HFFc6 (cell line): ENCODE measurements at places on chromosomes 16 and 17. TPM values are rescaled to one million over a fixed set of nuclear protein-coding genes. Genes with fewer than 3 reads are reported as not detected.

- H3K36me3 ChIP-seq = peaks cover 14% of the 10 kb centered on the region
- peak overlapping the region; percentile 58 for H3K27ac ChIP-seq
- H3K4me3 ChIP-seq = no peak overlapping the region
- peaks cover 27% of the 10 kb centered on the region for H3K4me1 ChIP-seq
- no peaks in the 10 kb centered on the region for H3K27me3 ChIP-seq
- DNase-seq = peak; percentile 38
Measured at GRCh38 chr17:37274461-37274860, 101.3 kb upstream of the C17orf78 start.

GRCh38 chr16:75476817-75477216, 12.3 kb upstream of the TMEM170A start:
- H3K36me3 ChIP-seq = no peaks in the 10 kb centered on the region
- no peak overlapping the region for H3K4me3 ChIP-seq
- H3K4me1 ChIP-seq = peaks cover 3% of the 10 kb centered on the region; the same call in 1 of the 2 replicates
- H3K27ac ChIP-seq = no peak overlapping the region

Gene MRPL12
- 110 to 118 TPM (median 116 TPM) in 3 replicates for total RNA-seq

Gene CCDC144A
- 0.18 to 0.38 TPM (median 0.26 TPM) in 3 replicates for total RNA-seq

DNA sequence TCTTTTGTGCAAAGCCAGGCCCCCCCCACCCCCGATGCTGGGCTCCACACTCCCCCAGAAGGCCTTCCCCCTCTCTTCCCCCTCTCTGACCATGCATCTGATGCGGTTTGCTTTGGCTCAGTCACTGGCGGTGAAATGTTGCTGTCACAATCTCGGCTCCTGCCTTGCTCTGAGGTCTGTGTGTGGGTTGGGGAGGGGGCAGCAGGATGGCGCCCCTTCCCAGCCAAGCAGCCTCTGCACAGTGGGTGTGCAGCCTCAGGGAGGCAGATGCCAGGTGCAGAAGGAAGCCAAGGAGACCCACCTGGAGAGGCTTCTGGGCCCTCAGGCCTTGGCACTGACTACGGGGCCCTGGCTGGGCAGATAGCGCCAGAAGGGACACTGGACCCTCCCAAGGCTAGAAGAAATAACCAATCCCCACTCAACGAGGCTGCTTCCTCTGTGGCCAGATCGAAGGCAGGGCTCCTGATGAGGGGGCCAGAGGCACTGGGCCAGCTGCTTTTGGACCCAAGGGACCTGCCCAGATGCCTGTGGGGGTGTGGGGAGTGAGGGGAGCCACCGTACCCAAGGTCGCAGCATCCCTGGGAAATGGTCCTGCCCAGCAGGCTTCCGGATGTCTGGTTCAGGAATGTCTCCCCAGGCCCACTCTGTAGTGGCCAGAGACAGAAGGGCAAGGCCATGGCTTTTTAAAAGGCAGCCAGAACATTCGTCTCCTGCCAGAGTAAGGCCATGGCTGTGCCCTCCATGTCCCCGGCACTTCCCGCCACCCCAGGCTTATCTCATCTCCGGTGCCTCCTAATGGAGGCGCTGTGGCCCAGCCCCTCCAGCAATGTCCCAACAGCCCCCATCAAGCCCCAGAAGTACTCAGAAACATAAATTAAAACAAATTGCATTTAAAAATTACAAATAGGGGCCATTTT, 43.4 kb upstream of the SLC38A10 start:
- H3K27me3 ChIP-seq = peaks cover 8% of the 10 kb centered on the region
- no peak overlapping the region for H3K4me3 ChIP-seq
- H3K4me1 ChIP-seq = peaks cover 12% of the 10 kb centered on the region
- H3K36me3 ChIP-seq = no peaks in the 10 kb centered on the region; the same call in 1 of the 2 replicates

Gene ANKRD40
- 40.5 to 45.5 TPM (median 45.4 TPM) in 3 replicates for total RNA-seq

DNA sequence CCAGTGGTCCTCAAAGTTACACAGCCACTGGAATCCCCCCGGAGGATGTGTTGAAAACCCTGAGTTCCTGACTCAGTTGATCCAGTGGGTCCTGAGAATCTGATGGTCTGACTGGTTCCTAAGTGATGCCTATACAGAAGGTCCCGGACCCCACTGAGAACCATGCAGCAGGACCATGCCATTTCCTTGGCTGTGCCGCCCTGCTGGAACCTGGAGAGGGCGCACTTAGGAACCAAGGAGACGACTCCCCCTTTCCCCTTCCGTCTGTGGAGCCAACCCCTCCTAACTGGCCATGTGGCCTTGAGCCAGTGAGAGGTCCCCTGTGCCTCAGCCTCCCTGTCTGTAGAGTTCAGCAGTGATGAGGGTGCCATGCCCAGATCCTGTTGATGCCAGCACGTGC, 22.0 kb downstream of the C16orf74 start:
- H3K27ac ChIP-seq = no peak overlapping the region
- no peak for DNase-seq
- H3K27me3 ChIP-seq = no peaks in the 10 kb centered on the region
- H3K36me3 ChIP-seq = peaks cover 24% of the 10 kb centered on the region
- H3K4me3 ChIP-seq = no peak overlapping the region

DNA sequence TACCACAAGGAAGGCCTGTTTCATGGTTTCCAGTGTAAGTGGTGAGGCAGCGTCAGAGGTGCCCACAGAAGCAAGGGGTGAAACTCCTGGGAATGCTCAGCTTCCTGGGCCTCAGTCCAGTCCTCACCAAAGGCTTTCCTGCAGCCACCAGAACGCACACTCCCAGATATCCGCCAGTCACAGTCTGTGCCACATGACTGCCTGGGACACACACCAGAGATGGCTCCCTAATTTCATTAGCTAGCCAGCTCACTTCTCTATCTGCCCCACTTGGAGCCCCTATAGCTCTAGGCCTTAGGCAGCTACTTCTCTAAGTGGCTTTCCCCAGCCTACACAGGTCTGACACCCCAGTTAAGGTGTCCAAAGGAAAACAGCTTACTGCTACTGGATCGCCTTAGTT, 77.0 kb downstream of the CYTH1 start:
- H3K4me1 ChIP-seq = peaks cover 18% of the 10 kb centered on the region
- H3K4me3 ChIP-seq = no peak overlapping the region
- no peaks in the 10 kb centered on the region for H3K27me3 ChIP-seq
- DNase-seq = no peak

DNA sequence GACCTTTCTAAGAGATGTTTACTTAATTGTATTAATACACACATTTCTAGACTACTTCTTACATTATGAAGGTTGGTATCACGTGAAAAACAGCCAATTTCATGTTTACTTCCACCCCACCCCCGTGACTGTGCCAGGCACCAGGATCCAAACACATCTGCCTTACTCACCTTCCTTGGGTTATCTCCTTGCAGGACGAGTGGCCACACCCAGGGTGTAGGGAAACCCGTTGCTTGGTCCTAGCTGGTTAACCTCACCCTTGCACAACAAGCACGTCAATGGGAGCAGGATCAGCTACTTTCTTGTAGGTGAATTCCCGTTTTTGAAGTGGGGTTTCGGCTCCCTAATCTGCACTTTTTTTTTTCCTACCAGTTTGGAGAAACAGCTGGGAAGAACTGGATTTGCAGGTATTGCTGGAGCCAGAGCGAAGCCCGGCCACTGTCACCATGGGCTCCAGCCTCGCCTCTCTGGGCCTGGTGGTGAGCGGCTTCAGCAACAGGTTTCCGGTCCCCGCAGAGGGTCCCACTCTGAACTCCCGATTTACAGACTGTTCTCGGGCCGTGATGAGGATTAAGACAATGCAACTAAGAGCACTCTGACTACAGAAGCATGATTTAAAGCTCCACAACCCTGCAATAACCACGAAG, 2.1 kb upstream of the UBB start:
- H3K36me3 ChIP-seq = peaks cover 25% of the 10 kb centered on the region
- H3K27me3 ChIP-seq = peaks cover 5% of the 10 kb centered on the region
- H3K4me3 ChIP-seq = peak overlapping the region; percentile 11; the same call in 1 of the 2 replicates
- H3K27ac ChIP-seq = no peak overlapping the region
- no peak for DNase-seq

Gene TEX19
- total RNA-seq = 0.10 TPM in 1 of 3 replicates, not detected in the others

Gene XYLT2
- 39.9 to 46.1 TPM (median 39.9 TPM) in 3 replicates for total RNA-seq

Gene CACNG3
- total RNA-seq = not detected in 3 replicates

Gene HS3ST3A1
- 26.0 to 46.8 TPM (median 36.1 TPM) in 3 replicates for total RNA-seq

Gene TPSAB1
- not detected in 3 replicates for total RNA-seq

Gene SMCR8
- total RNA-seq = 14.6 to 17.1 TPM (median 16.9 TPM) in 3 replicates

DNA sequence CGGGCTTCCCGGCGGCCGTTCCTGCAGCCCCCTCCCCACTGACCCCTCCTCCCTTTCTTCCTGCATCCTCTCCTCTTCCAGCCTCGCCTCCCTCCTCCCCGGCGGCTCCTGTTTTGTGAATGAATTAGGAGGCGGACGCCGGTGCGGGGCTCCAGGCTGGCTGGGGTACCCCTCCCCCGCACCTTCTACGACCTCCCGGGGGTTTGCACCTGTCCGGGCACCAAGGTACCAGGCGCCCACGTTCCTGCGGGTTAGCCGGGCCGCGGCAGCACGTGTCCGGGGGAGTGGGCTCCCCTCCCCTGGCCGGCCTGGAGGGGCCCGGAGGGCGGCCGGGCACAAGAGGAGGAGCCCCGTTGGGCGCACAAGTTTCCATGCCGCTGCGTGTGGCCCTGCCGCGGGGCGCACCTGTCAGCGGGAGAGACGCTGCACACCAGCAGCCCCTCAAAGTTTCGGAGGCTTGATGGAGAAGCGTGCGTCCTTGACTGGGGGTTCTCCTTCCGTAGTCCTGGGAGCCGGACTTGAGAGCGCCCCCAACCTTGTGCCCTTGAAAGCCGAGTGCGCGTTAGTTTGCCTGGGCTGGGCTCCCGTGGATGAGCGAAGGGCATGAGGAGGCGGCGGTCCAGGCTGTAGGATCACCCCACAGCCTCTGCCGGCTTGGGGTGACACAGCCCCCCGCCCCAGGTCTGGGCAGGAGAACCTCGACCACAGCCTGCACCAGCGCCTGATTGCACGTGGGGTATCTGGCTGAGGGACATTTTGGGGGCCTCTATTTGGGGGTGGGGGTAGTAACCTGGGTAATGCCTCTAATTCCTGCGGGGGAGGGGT, 1.2 kb downstream of the HAS3 start:
- peaks cover 5% of the 10 kb centered on the region for H3K36me3 ChIP-seq
- peak overlapping the region; percentile 73 for H3K4me3 ChIP-seq
- H3K27ac ChIP-seq = no peak overlapping the region
- peaks cover 22% of the 10 kb centered on the region for H3K4me1 ChIP-seq
- peaks cover 14% of the 10 kb centered on the region for H3K27me3 ChIP-seq

Gene GNG13
- not detected in 3 replicates for total RNA-seq

DNA sequence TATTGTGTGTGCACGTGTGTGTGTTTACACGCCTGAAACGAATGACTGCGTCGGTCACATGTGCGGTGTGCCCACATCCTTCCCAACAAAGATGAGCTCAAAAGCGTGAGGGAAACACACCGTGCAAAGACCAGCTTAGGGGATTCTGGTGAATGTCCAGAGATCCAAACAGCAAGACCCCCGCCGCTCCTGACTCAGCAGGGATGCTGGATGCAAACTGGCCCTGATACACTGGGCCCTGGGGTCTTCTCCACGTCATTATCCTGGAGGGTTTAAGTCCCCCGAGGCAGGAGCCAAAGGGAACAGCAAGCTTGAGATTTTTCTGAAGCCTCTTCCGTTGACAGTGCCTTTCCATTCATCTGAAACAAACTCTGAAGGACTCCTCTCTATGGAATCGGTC, 59.2 kb downstream of the TBC1D16 start:
- no peak for DNase-seq
- H3K27me3 ChIP-seq = no peaks in the 10 kb centered on the region; the same call in 1 of the 2 replicates
- no peak overlapping the region for H3K4me3 ChIP-seq
